ENCODE measurements at places on chromosomes 1 and 21.

DNA sequence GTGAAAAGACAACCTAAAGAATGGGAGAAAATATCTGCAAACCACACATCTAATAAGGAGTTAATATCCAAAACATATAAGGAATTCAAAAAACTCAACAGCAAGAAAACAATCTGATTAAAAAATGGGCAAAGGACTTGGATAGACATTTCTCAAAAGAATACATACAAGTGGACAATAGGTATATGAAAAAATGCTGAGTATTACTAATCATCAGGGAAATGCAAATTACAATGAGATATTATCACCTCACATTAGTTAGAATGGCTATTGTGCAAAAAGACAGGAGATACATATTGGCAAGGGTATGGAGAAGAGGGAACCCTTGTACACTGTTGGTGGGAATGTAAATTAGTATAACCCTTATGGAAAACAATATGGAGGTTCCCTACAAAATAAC is 44.9 kb downstream of the TRMT1L start:
- no peak for DNase-seq

GRCh38 chr1:24481101-24481500 is 21.5 kb upstream of the RCAN3 start:
- peak; percentile 46 for DNase-seq

- no peak for DNase-seq
Measured at GRCh38 chr1:153633161-153633753, 609 bp upstream of the CHTOP start.

GRCh38 chr1:66371233-66372005 is 162.5 kb upstream of the SGIP1 start:
- DNase-seq, result no peak

DNA sequence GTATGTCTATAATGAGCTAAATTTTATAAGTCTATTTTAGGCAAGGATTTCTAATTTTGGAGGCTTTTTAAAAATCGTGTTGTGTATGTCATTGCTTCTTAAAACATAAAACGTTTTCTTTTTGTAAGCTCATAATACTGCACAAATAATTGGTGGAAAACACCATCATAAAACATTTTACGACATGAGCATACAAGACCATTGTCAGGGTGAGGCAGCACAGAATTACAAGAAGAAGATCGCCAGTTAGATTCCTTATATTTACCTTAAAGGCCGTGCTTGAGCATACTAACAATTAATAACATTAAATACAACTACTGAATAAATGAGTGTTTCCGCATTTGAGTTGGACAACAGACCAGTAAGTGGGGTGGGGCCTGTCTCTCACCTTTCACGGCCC is 19.1 kb upstream of the LMX1A start:
- DNase-seq, result no peak

DNA sequence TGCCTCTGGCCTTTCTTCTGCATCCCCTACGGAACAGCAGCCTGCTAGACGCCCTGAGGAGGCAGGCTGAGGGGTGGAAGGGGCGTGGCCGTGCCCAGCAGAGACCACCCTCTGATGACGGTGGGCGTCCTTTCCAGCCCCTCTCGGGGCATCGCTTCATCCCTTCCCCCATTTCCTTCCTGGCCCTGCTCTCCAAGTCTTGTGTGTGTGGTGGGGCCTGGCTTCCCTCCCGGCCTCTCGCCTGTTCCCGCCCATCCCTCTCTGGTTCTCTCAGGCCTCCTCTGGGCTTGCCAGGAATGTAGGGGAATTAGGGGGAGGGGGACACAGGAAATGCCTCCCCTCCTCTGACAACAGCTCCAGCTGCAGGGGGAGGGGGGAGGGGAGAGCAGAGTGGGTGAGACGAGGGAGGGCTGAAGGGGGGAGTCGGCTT is 51.1 kb downstream of the SKI start:
- no peak for DNase-seq

GRCh38 chr1:111569913-111570312 is 49.7 kb upstream of the RAP1A start:
- no peak for DNase-seq

DNA sequence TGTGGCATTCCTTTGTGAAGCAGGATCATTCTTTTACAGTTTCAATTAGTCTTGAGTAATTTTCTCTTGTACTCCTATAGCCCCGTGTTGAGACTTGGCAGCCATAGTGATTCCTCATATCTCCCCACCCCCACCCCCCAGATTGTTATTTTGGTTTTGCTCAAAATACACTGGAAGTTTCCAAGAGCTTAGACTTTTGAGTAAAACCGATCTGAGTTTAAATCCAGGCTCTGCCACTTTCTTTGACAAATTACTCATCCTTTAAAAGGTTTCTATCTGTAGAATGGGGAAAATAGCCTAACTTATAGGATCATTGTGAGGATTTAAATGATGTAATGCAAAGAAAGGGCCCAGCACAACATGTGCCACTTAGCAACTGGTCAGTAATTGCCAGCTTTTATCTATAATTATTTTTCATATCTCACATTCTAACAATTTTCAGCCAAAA is 53.1 kb upstream of the RC3H1 start:
- DNase-seq, result no peak

- DNase-seq, result no peak
Measured at GRCh38 chr1:25437672-25438071, 7.0 kb downstream of the MACO1 start.

- DNase-seq, result no peak
Measured at GRCh38 chr1:227308367-227309336, 9.6 kb downstream of the CDC42BPA start.

- DNase-seq, result no peak
Measured at GRCh38 chr1:50829014-50829958, 130.8 kb downstream of the FAF1 start.

DNA sequence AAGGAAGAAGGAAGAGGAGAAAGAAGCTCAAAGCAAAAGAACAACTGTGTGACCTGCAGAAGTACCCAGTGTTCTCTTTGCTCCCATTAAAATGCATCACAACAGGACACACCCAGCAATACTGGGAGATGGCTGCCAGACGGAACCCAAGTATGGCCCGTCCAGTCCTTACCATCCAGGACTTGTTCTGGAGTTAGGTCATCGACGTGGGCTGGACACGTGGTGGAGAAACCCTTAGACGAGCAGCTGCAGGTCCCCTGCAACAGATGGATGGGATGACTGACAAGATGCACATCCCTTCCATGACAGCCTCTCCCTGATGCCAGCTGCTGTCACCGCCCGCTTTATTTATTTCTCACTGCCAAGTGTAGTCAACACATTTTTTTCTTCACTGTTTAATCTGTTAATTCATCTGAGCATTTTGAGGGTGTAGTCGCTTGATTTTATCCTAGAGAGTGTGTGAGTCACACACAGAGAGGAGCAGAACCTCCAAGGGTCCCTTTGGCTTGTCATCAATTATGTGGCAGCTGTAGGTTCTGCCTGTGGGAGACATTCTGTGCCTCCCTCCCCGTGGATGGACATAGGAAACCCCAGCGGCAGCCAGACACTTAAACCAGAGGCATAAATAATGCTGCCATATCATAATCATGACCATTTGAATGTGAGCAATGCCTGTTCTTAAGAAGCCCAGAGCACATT is 80.9 kb downstream of the ABCA4 start:
- no peak for DNase-seq

- DNase-seq, result no peak
Measured at GRCh38 chr1:229224308-229224707, 46.6 kb upstream of the RAB4A start.

DNA sequence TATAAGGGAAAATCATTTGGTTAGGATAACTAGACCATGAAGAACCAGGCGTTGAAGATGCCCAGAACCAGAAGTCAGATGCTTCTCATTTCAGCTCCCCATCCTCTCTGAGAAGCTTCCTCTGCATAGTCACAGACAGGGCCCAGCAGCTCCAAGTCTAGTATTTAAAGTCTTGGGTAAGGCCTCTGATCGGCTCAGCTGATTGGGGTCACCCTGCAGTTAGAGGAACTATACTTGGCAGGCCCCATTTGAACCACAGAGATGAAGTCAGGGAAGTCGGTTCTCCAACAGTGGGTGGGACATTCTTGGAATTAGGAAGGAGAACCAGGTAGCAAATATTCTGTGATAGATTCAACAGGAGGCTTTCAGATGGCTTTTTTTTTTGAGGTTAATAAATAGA is 48.3 kb downstream of the SLC22A15 start:
- no peak for DNase-seq

- no peak for DNase-seq
Measured at GRCh38 chr1:51788938-51789337, 89.6 kb downstream of the NRDC start.

GRCh38 chr1:201399352-201400126 is 415 bp upstream of the LAD1 start:
- no peak for DNase-seq

DNA sequence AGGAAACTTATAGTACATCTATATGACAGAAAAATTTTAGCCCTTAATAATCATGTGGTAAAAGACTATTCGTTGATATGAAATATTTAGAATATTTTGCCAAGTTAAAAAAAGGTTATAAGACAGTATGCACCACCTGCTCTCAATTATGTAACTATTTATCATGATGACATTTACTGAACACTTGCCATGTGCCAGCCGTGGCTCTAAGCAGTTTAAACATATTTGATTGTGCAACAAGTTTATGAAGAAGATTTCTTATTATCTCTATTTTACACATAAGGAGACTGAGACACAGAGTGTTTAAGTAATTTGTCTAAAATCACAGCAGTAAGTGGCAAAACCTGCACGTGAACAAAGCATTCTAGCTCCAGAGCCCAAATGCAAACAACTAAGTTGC is 199.3 kb upstream of the JUN start:
- no peak for DNase-seq

GRCh38 chr1:228228601-228229074 is 20.8 kb downstream of the OBSCN start:
- no peak for DNase-seq

- no peak for DNase-seq
Measured at GRCh38 chr1:39317111-39317510, 112.6 kb downstream of the MACF1 start.

DNA sequence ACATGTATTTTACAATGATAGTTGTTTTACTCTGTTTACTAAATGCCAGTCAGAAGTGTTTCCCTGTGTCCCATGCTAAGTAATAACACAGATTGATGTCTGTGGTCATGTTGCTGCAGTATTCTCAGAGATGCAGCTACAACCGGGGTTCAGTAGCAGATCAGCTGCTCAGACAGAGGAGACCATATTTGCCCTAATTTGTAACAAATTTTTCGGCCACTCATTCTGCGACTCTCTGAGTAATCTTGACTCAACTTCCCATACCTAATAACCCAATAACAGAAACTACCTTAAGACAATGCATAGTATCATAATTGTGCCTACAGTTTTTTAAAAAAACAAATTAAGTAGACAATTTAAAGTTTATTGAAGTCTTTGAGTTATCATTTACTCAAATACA is 32.6 kb downstream of the NIBAN1 start:
- DNase-seq, result no peak

GRCh38 chr1:25616987-25617624 is 515 bp downstream of the MAN1C1 start:
- no peak for DNase-seq

DNA sequence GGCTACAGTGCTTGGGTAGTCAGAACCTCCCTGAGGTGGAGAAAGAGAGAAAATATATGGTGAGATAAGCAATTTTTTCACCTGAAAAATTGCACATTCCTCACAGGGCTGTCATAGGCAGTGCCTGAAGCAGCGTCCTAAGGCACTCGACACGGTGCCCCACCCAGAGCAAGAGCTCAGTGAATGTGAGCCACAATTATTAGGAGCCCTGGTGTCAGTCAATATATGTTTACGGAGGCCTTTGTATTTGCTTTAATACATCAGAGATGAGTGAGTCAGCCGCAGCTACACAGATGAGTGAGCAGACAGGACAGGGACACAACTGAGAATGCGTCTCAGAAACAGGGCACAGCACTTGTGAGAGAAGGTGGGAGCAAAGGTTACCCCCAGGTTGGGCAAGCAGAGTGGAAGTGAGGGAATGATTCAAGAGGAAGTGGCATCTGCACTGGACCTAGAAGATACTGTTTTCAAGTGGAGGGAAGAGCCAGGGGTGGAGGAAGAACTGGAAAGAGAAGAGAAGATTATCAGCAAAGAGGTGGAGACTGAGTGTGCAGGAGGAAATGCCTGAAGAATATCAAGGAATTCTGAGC is 5.2 kb upstream of the PIGC start:
- no peak for DNase-seq

DNA sequence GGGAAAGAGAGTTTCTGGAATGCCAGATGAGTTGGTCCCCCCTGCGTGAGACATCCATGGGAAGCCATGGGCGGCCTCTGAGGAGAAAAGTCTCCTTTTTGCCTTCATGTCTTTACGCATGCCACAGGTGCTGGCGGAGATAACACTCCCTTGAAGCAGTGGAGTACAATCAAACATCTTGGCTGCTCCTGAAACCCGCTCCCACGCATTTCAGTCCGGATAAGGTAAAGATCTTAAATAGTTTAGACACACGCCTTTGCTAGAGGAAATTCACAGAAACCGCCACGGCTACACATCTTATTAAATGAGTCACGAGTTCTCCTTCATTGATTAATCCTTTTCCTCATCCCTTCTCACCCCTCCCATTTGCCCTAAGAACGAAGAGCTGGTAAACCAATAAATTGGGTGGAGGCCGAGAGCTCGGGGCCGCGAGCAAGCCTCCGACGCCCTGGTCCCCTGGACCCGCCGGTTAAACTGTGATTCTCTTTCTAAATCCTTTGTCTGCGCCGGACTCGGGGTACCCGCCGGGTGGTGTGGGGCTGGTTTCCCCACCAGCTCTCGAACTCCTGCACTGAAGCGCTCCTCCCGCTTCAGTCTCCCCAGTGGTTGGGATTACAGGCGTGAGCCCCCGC is 6.6 kb upstream of the ZNF669 start:
- DNase-seq, result no peak

DNA sequence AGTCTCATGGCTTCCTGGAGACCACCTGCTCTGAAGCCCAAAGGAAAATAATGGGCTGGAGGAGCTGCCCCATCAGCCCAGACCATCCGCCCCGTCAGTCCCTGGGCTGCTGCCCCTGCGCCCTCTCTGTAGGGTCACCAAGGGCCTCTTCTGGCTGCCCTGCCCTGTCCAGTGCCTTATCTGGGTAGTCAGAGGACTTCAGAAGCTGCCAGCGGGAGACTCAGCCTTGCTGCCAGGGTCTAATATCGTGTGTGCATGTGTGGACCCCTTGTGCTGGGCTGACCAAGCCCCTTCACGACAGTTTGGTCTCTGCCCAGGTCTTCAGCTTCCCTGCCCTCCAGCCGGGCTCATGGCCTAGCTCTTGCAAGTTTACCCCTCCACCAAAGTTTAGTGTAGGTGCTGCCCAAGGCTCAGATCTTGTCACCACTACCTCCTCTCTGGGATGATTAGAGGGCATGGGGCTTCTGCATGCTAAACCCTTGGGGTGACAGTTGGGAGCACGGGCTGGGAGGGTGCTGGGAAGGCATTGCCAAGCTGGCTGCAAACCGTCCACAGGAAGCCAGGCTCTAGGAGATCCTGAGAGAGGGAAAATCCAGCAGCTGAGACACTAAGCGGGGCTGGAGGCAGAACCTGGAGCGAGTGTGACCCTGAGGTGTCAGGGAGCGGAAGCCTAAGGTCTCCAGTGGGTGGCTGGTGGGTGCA is 20.6 kb downstream of the NENF start:
- no peak for DNase-seq

GRCh38 chr1:54792686-54793282 is 8.3 kb downstream of the TTC22 start:
- no peak for DNase-seq

- DNase-seq, result no peak
Measured at GRCh38 chr1:228785366-228786330, 50.4 kb downstream of the RHOU start.

Measured in activated CD8-positive, alpha-beta memory T cell treated with anti-CD3 and anti-CD28 coated beads for 4 hours (primary cell).